PC-9 (cell line): ENCODE measurements at places on chromosomes 6 and 20.

DNA sequence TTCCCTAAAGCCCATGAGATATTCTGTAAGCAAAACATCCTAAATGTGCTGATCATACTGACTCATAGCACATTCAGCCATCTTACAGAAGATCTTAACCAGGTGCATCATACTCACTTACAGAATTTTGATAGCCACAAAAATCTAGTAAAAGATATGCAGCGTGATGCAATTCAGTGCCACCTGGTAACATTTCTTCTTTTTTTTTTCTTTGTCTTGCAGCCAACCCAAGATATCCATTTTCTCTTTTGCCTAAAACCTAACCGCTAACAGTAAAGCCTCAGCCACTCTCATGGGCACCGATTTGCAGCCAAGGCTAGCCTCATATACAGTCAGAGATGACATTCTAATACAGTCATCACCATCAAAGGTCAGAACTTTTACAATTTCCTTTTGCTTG lies 293.3 kb downstream of the HACE1 start:
- H3K27ac ChIP-seq = no peak overlapping the region
- no peak for DNase-seq
- H3K4me3 ChIP-seq = no peak overlapping the region
- H3K4me1 ChIP-seq = no peaks in the 10 kb centered on the region
- H3K36me3 ChIP-seq = no peaks in the 10 kb centered on the region
- H3K27me3 ChIP-seq = no peaks in the 10 kb centered on the region

DNA sequence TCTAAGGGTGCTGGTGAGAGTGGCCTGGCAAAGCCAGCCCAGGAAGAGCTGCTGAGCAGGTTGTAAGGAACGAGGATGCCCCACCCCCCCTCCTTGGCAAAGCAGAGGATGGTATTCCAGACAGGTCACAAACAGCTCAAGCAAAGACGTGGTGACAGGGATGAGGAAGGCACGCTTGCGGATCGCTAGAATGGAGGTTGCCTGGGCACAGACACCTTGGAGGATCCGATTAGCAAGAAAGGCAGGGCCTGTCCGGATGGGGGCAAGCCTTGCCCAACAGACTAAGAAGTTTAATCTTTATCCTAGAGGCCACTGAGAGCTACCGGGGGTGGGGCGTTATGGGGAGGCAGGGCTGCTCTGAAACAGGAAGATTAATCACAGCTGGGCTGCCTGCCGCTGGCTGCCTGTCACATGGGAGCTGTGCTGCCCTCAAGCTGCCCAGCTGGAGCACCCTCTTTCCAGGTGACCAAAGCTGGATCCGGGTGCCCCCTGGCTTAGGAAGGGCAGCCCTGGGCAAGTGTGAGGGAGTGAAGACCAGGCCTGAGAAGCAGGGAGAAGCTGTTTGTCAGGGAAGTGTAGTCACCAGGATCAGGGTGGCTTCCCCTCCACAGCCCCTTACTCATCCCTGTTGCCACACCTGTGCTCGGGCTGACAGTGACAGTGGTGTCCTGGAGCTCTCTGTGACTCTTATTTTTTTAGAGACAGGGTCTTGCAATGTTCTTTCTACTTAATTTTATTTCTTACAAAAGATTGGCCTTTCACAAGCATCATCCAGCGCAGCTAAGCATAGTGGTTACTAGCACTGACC lies 9.1 kb upstream of the MAPK13 start:
- peaks cover 73% of the 10 kb centered on the region for H3K4me1 ChIP-seq
- DNase-seq = peak; percentile 72
- H3K36me3 ChIP-seq = no peaks in the 10 kb centered on the region
- 0 out of 2 replicates have a peak overlapping the region, but pooled peaks have one; percentile 14 for H3K4me3 ChIP-seq

- no peaks in the 10 kb centered on the region for H3K4me1 ChIP-seq
- H3K27ac ChIP-seq = no peak overlapping the region
- no peaks in the 10 kb centered on the region for H3K27me3 ChIP-seq
- H3K4me3 ChIP-seq = no peak overlapping the region
- no peak for DNase-seq
Measured at GRCh38 chr6:142913511-142914047, 31.4 kb downstream of the HIVEP2 start.

GRCh38 chr20:48538058-48538825 lies 289.6 kb downstream of the PREX1 start:
- H3K27me3 ChIP-seq = no peaks in the 10 kb centered on the region
- H3K27ac ChIP-seq = peak overlapping the region; percentile 84
- peak overlapping the region; percentile 7; the same call in 1 of the 2 replicates for H3K4me3 ChIP-seq
- H3K4me1 ChIP-seq = peaks cover 47% of the 10 kb centered on the region
- no peaks in the 10 kb centered on the region for H3K36me3 ChIP-seq
- peak; percentile 99 for DNase-seq

DNA sequence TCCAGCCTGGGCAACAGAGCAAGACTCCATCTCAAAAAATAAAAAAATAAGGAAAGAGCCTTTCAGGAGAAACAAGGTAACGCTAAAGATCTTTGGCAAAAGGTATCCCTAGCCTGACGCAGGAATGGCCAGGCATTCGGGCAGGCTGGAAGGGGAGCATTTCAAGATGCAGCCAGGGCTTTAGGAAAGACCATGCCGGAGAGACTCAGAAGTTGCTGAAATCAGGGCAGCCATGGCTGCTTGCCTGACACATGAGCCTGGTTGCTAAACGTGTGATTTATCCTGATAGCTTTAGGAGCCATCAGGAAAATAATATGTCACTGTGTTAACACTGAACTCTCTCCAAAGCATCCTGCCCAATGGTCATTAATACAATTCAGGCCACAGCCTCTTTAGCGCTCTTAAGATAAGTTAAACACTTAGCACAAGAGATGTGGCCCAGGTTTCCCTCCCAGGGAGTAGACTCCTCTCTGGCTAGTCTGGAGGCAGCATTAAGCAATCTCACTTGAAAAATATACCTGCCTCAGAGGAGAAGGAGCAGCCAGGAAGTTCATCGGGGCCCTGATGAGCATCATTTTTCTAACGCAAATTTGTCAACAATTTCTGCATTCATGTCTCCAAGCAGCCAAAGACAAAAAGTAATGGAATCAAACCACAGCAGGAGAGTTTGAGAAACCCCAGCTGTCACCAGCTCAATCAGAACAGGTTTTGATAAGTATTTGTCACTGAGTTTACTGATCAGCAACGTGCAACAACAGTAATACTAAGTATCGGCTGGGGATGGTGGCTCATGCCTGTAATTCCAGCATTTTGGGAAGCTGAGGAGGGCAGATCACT lies 200.0 kb downstream of the ZMYND8 start:
- no peak overlapping the region for H3K27ac ChIP-seq
- H3K36me3 ChIP-seq = no peaks in the 10 kb centered on the region
- H3K4me1 ChIP-seq = no peaks in the 10 kb centered on the region
- H3K4me3 ChIP-seq = no peak overlapping the region
- DNase-seq = no peak

DNA sequence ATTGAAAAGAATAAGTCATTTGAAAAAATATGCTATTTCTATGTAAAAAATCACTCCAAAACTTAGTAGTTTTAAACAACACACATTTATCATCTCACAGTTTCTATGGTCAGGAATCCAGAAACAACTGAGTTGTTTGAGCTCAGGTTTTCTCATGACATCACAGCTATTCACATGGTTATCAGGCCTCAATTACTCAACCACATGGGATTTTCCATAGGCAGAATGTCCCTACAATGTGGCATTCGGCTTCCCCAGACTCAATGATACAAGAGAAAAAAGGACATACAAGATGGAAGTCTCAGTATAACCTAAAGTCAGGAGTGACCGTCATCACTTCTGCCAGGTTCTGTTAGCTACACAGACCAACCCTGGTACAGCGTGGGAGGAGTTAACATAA lies 3.4 kb upstream of the SLC35D3 start:
- no peaks in the 10 kb centered on the region for H3K36me3 ChIP-seq
- H3K4me3 ChIP-seq = no peak overlapping the region
- no peaks in the 10 kb centered on the region for H3K4me1 ChIP-seq

GRCh38 chr6:27133281-27134227 lies 113.9 kb upstream of the PRSS16 start:
- H3K27me3 ChIP-seq = no peaks in the 10 kb centered on the region
- H3K36me3 ChIP-seq = no peaks in the 10 kb centered on the region
- DNase-seq = peak; percentile 65
- peak overlapping the region; percentile 73 for H3K27ac ChIP-seq
- H3K4me1 ChIP-seq = peaks cover 17% of the 10 kb centered on the region

DNA sequence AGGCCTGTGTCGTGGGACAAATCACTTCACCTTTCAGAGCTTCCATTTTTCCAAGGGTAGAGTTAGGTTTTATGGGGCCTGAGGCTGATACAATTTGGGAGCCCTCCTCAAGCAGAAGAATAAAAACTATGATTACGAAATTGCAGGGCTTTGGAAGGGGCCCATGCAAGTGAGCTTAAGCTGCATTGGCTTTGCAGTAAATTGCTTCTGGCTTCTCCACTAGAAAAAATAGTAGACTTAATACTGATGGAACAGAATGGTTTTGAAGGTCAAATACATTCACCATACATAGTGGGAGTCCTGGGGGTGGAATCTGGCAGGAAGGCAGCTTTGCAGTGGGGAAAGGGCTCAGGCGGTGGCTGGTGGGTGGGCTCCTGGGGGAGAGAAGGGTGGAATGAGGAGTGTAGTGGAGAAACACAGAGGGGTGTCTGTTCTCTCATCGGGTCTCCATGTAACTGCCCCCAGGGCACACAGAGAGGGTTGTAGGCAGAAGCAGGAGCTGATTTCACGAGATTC lies 55.9 kb upstream of the RNF24 start:
- H3K27me3 ChIP-seq = no peaks in the 10 kb centered on the region
- no peaks in the 10 kb centered on the region for H3K36me3 ChIP-seq
- H3K4me3 ChIP-seq = no peak overlapping the region
- H3K27ac ChIP-seq = no peak overlapping the region

DNA sequence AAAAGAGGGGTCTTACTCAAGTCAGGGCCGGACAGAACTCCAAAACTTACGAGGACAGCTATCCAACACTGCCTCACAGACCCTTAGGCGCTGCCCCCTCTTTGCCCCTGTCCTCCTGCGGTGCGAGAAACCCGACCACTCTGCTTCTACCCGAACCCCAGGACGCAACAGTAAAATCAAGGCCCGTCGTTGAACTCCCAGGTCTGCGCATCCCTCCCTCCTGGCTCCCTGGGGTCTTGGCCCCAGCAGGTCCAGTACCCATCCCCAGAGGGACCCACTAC lies 6.4 kb downstream of the OLIG3 start:
- H3K27me3 ChIP-seq = peaks cover 18% of the 10 kb centered on the region
- no peaks in the 10 kb centered on the region for H3K36me3 ChIP-seq
- H3K4me1 ChIP-seq = no peaks in the 10 kb centered on the region
- no peak for DNase-seq
- no peak overlapping the region for H3K4me3 ChIP-seq

GRCh38 chr20:58889798-58890517 lies 37.4 kb downstream of the GNAS start:
- peak overlapping the region; percentile 55; the same call in 1 of the 2 replicates for H3K4me3 ChIP-seq
- peak overlapping the region; percentile 45; the same call in 1 of the 2 replicates for H3K27ac ChIP-seq
- 0 out of 2 replicates have a peak, but pooled peaks cover 15% of the 10 kb centered on the region for H3K36me3 ChIP-seq
- no peaks in the 10 kb centered on the region for H3K27me3 ChIP-seq
- H3K4me1 ChIP-seq = peaks cover 31% of the 10 kb centered on the region

GRCh38 chr6:129686941-129687627 lies 22.9 kb downstream of the ARHGAP18 start:
- no peak overlapping the region for H3K27ac ChIP-seq
- H3K36me3 ChIP-seq = no peaks in the 10 kb centered on the region
- no peaks in the 10 kb centered on the region for H3K27me3 ChIP-seq
- no peak for DNase-seq
- no peak overlapping the region for H3K4me3 ChIP-seq

DNA sequence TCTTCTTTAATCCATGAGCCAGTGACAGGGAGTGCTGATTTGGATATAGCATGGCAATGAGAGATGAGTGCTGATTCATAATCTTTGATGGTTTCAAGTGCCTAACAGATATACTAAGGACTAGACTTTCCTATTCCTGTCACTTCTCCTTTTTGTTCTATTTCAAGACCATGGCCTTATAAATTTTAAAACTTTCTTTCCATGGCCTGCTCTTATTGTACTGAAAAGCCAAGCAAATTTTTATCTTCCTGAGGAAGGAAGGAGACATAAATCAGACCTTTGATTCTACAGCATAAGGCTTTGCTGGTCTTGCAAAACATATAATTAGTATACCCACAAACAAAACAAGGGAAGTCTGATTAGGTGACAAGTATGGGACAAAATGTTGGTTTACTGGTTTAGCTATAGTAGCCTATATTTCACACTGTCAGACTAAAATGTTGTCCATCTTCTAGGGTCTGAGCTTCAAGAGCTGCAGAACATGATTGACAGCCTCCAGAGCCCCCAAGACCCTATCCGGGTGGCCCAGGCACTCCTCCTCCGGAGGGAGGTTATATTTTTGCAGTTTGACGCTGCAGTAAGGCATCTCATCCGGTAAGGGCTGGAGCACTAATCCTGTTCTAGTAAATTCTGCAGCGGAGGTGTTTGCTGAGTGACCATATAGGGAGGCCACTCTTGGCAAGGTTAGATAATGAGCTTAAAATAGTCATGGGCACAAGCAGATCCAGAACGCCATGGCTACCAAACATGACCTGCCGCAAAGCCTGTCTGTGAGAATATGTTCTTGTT lies 82.3 kb downstream of the CD164 start:
- no peak overlapping the region for H3K27ac ChIP-seq
- no peaks in the 10 kb centered on the region for H3K27me3 ChIP-seq
- no peaks in the 10 kb centered on the region for H3K36me3 ChIP-seq
